HEK293T (cell line): ENCODE measurements at places on chromosomes 3 and 15.

DNA sequence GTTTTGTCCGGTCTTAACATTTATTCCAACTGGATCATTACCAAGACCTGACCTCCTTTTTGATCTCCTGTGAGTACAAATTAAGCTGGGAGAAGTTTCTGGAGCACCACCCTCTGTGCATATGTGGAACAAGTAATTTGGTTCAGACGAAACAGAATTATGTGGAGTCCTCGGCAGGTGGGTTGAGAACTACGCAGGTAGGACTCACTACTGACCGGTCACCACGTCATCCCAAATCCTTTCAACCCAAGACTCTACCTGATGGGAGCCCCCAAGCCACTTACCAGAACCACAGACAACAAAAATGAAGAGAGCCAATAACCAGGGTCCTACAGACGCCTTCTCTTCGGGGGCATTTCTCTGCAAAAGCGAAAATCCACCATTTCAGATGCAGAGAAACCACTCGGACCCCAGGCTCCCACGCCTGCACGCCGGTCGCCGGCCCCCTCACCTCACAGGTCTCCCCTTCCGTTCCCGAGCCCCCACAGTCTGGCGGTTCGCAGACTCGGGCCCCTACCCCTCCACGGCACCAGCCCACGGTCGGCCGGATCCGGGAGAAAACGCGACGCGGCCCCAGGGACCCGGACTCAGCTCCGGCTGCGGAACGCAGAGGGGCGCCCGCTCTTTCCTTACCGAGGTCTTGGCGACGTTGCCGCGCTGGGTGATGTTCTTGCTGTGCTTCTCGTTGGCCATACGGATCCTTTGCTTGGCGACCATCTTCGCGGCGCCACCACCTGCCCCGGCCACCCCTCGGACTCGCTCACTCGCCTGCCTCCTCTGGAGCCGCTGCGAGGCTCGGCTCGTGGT lies 674 bp downstream of the SERP1 start:
- DNase-seq: peak; percentile 34

- DNase-seq: no peak
These were observed 70.4 kb downstream of the UMPS start for GRCh38 chr3:124800511-124801258.

DNA sequence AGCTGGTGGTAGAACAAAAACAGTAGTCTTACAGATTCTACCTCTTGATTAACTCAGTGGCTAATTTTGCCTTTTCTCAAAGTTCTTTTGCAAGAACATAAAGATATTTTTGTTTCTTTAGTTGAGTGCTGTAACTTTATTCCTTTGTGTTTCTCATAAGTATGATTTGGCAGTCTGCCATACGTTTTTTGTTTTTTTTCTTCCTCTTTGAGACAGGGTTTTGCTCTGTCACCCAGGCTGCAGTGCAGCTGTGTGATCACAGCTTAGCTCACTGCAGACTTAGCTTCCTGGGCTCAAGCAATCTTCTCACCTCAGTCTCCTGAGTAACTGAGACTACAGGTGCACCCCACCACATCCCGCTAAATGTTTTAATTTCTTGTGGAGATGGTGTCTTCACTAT lies 22.4 kb downstream of the B3GNT5 start:
- DNase-seq: no peak

- no peak for DNase-seq
These were observed 3.3 kb downstream of the STAB1 start for GRCh38 chr3:52498137-52499054.

GRCh38 chr3:72311425-72311824 lies 526.5 kb upstream of the PROK2 start:
- no peak for DNase-seq

- DNase-seq: peak; percentile 45
These were observed 721 bp downstream of the ADAMTS7 start for GRCh38 chr15:78810362-78811123.

DNA sequence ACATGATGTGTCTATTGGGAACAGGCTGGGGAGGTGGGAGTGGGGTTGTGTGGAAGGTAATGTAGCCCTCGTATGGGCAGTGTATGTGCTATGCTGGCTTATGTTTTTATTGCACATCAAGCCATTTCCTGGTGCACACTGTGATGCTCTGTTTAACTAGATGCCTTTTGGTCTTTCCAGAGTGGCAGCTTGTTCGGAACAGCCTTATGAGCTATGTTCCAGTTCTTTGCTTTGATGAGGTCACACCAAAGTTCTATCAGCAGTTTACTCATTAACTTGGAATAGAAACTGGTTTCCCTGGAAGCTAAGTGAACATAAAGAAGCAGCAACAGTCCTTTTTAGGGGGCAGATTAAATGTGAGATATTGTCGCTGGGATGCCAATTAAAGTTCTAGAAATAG lies 133.9 kb downstream of the DIPK2A start:
- DNase-seq: no peak

- no peak for DNase-seq
These were observed 35.6 kb upstream of the PRR23E start for GRCh38 chr3:127157171-127157828.

GRCh38 chr15:101240358-101240757 lies 11.5 kb downstream of the CHSY1 start:
- DNase-seq: no peak

DNA sequence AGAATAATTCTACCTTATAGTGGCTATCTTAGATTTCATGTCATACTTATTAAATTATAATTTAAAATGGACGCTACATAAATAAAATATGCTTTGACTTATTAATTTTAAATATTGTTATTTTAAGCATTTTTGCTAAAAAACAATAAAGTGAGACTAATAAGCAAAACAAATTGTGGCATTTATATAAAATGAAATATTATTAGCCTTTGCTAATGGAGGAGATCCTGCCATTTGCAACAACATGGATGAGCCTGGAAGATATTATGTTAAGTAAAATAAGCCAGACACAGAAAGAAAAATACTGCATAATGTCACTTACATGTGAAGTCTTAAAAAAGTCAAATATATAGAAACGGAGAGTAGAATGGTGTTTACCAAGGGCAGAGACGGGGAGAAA lies 54.8 kb upstream of the PIK3R4 start:
- no peak for DNase-seq

- DNase-seq: no peak
These were observed 136.5 kb downstream of the CHSY1 start for GRCh38 chr15:101115393-101115785.
